Natural killer cell treated with Interleukin-12 subunit alpha and Interleukin-12 subunit beta and Interleukin-15 and Interleukin-18, amount 100 ng/mL, for 72 hours (primary cell): ENCODE measurements at places on chromosomes 6 and 20. TPM values are rescaled to one million over a fixed set of nuclear protein-coding genes. Genes with fewer than 3 reads are reported as not detected.
A peak's percentile ranks its signal among the peaks of the same experiment; 100 is the strongest.

- no peak for DNase-seq
Measured at GRCh38 chr20:18647777-18648176, 59.9 kb downstream of the DTD1 start.

DNA sequence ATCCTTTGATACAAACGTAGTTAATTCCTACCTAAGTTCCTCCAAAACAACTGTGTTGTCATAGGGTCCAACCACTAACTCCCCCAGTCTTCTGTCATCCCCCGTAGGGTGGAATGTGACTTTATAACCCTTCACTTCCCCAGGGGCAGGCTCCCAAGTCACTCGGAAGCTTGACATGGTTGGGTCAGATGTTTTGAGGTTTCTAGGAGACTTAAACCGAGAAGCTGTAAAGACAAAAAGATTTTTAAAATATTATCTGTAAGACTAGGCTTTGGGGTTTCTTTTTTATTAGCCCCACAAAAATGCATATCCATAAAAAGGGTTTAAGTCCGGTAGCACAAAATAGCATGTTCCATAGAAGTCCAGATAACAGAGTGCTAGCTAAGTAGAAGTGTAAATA is 50.2 kb downstream of the COL12A1 start:
- no peak for DNase-seq

- DNase-seq, result no peak
Measured at GRCh38 chr6:44989391-44989790, 338.7 kb upstream of the RUNX2 start.

DNA sequence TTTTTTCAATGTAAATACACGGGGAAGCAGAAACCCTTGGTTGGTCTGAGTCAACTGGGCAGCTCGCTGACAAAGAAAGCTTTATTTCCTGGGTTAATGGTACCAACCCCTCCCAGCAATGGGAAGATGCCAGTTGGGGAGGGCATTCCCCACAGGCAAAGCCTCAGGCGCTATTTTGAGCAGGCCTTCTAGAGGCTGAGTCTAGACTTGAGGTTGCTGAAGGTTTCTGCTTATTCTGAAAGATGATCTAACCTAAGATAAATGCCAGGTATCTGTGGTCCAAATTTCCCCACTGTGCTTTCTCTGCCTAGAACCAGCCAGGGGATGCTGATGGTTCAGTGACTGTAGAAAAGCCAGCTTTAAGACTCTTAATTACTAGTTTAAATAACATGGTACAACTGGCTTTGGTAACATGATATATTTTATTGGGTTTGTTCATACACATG is 172.5 kb upstream of the JARID2 start:
- DNase-seq, result no peak

DNA sequence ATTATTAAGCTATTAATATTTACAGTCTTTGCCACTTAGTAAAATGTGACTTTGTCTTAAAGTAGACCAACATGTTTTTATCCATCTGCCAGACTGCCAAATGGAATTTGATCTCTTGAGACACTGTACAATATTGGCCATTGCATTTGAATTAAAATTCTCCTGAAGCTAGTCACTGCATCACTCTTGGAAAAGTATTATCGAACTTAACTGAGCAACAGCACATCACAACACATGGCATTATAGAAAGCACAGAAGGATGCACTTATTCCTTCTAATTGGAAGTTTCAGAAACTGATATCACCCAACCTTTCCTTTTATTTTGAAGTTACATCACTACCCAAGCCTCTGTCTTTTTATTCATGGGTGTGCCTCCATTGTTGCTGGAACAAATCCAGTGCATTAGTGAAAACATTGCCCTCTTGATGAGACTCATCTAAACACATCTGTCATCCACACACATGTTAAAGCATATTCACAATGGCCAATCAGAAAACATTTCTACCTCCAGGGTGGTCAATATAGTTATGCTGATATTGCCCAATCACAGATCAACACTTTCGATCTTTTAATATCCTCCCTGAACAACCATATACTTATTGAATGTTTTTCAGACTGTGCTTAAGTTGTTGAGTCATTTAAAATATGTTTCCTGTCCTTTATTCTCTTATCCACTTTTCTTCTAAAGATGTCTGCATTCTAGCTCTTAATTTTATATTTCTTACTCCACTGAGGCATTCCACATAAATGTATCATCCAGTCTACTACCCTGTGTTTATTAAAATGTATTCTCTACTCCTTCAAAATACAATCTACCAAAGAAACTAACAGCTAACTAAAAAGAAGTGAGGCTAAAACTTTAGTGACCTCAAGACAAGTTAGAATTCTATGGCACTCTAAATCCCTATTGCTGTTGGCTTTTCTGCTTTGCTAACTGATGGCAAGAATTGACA is 535.0 kb downstream of the RFPL4B start:
- DNase-seq, result no peak

DNA sequence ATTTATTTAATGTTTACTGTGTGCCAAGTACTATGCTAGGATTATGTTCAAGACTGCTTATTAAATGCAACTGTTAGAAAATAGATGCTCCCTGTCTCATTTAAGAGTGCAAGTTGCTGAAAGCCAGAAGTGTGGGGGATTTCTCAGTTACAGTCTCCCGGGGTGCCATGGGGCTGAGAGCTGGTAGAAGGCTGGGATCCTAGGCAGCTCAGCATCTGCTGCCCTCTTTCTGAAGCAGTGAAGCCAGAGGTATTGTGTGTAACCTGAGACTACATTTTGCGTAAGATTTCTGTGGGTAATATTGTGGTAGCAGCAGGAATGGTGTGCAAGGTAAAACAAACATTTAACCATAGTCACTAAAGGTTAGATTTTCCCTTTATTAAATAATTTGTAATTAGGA is 120.6 kb downstream of the AKAP7 start:
- no peak for DNase-seq

DNA sequence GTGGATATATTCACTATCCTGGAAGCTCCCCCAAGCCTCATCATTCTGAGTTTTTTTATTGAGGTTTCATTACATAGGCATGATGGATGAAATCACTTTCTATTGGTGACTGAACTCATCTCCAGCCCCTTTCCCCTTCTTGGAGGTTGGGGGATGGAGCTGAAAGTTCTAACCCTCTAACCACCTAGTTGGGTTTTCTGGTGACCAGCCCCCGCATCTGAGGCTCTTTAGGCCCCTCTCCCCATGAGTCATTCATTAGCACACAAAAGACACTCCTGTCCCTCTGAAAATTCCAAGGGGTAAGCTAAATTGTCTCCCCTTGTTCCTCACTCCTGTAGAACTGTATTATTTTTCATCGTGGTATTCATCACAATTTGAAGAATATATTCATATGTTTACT is 33.3 kb downstream of the GFRA4 start:
- DNase-seq, result no peak

DNA sequence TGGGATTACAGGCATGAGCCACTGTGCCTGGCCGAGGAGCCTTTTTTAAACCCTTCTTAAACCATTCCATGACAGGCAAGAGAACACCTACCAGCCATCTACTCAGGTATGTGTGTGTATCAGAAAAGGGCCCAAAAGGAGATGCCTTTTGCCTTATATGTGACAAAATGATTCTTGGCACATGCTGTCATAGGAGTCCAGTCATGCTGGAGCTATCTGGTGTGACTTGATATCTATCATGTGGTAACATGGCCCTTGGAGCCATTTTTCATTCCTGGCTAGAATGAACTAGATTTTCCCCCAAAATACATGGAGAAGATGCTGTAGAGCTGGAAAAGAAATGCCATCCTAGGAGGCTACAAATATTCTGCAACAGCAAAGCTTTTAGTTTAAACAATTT is 129.1 kb downstream of the DST start:
- no peak for DNase-seq

DNA sequence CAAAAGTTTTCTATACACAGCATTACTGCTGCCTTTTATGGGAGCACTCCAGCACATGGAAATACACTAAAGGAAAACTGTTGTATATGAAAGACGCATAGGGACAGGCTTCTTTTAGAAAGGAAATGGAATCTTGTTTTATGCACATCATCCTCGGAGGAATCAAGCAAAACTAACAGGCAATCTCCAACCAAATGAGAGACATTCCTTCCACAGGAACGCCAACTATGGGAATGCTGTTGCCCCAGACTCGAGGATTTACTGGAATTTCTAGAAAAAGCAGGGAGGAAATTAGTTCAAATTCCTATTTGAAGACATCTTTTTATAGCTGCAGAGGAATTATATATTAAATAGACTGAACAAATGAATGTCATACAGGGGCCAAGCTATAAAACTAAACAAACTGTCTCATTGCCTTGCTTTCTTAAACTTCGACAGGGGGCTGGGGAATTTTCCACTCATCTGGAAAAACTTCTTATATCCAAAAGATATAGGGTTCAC is 52.2 kb downstream of the LYRM4 start:
- no peak for DNase-seq

- DNase-seq, result no peak
Measured at GRCh38 chr6:111199935-111200334, 112.6 kb downstream of the SLC16A10 start.

GRCh38 chr6:26295691-26296555 is 69.1 kb upstream of the BTN3A2 start:
- no peak for DNase-seq

DNA sequence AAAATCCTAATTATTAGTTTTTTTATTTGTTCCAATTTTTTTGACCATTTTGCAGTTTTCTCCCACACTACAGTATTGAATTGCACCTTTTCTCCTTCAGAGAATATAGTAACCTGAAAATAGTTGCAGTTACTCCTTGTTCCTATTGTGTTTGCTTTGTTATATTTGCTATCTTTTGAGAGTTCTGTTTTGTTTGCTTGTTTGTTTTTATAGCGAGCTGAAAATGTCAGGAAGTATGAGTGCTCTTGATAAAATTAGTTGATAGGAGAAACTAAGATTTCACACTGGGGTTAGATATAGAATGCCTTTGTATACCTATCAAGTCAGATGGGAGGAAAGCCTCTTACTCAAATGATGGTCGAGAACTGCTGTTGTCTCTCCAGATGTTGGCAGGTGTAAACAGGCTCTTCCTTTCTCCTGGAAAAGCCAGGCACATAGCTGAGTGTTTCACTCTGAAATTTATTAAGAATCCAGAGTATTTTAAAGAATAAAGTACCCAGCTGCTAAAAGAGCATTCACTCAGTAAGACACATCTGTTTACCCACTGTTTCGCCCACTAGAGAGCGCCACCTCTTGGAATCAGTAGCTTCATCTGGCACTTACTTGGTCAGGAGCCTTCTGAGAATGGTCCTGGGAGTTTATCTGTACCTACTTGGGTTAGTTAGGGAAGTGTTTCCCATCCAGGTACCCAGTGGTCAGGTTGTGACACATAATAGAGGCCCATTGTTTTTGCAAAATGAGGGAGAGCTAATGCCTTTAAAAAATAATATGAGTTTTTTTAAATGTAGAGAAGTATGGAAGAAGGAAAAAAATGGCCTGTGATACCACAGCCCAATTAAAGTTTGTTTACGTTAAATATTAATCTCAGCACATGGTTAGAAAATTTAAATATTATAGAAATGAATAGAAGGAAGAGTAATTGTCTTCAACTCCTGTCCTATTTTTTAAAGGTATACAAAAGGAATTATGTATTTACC is 11.2 kb downstream of the NT5DC1 start:
- DNase-seq, result no peak

- DNase-seq, result peak; percentile 10
Measured at GRCh38 chr6:35512740-35513139, at the start of gene TULP1. Gene TULP1 (minus strand): TSS chr6:35512896. CDS start chr6:35512858, 38 bp downstream.

GRCh38 chr20:19015351-19016139 is 196.9 kb upstream of the SLC24A3 start:
- no peak for DNase-seq

GRCh38 chr6:150940941-150941340 is 75.4 kb downstream of the MTHFD1L start:
- DNase-seq, result no peak

- no peak for DNase-seq
Measured at GRCh38 chr6:3944246-3944645, 95.1 kb downstream of the FAM50B start.

The CPNE5 gene
- total RNA-seq, result 2.9 TPM

The UBE2C gene
- total RNA-seq, result 89.7 TPM

The BICRAL gene
- 13.9 TPM for total RNA-seq

The CGA gene
- not detected for total RNA-seq

The RBCK1 gene
- 159 TPM for total RNA-seq

The RAB44 gene
- 4.1 TPM for total RNA-seq

The ARMC2 gene
- total RNA-seq, result 0.83 TPM

The PRPH2 gene
- not detected for total RNA-seq

The SLC18B1 gene
- total RNA-seq, result 2.9 TPM

The PGM3 gene
- total RNA-seq, result 28.9 TPM
